ENCODE measurements at places on chromosomes 7 and 10.

- DNase-seq: no peak
Measured at GRCh38 chr7:102260856-102261255, 25.8 kb upstream of the SH2B2 start.

- DNase-seq: no peak
Measured at GRCh38 chr10:6204063-6204340, 1.3 kb downstream of the PFKFB3 start.

- no peak for DNase-seq
Measured at GRCh38 chr10:120282421-120282820, 174.6 kb upstream of the PLPP4 start.

- DNase-seq: no peak
Measured at GRCh38 chr10:31929261-31930022, 811 bp upstream of the ARHGAP12 start.

DNA sequence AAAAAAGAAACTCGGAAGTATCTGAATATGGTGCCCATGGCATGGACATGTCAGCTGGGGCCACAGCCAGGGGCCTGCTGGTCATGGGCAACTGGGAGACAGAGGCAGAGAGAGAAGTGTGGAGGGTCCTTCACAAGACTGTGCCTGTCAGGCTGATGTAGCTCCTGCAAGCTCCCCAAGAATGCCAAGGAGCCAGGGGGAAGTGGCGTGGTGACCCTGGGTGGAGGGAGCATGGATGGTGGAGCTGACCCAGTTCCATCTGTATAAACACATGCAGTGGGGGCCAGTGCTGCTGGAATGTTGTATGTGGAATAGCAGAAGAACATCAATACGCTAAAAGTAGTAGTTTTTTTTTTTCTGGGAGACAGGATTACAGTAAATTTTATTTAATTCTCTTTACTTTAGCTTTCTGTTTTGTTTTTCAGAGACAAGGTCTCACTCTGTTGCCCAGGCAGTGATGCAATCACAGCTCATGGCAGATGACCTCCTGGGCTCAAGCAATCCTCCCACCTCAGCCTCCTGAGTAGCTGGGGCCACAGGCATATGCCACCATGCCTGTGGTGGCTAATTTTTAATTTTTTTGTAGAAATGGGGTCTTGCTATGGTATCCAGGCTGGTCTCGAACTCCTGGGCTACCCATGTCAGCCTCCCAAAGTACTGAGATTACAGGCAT is 10.5 kb upstream of the ZMIZ2 start:
- no peak for DNase-seq

- no peak for DNase-seq
Measured at GRCh38 chr7:152202056-152202455, 176.6 kb downstream of the GALNT11 start.

- no peak for DNase-seq
Measured at GRCh38 chr7:84137812-84138211, 56.8 kb downstream of the SEMA3A start.

DNA sequence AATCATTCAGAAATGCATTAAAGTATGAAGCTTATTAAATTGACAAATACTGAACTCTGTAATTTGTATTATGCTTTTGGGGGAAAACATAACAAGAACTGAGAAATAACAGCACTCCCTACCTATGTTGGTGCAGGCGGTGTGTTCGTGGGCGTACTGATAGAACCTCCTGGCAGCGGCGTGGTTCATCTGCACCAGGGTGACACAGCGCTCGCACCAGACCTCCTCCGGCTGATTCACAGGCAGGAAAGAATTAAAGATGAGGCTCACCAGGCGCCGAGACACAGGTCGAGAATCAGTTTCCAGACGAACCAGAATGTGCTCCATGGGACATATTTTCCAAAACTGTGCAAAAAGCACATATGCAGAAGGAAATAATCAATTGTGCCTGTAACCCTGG is 40.2 kb downstream of the NCAPG2 start:
- no peak for DNase-seq

GRCh38 chr10:110208614-110209453 is 1.4 kb downstream of the MXI1 start:
- DNase-seq: no peak

GRCh38 chr7:114862406-114862805 is 59.5 kb upstream of the MDFIC start:
- DNase-seq: no peak

DNA sequence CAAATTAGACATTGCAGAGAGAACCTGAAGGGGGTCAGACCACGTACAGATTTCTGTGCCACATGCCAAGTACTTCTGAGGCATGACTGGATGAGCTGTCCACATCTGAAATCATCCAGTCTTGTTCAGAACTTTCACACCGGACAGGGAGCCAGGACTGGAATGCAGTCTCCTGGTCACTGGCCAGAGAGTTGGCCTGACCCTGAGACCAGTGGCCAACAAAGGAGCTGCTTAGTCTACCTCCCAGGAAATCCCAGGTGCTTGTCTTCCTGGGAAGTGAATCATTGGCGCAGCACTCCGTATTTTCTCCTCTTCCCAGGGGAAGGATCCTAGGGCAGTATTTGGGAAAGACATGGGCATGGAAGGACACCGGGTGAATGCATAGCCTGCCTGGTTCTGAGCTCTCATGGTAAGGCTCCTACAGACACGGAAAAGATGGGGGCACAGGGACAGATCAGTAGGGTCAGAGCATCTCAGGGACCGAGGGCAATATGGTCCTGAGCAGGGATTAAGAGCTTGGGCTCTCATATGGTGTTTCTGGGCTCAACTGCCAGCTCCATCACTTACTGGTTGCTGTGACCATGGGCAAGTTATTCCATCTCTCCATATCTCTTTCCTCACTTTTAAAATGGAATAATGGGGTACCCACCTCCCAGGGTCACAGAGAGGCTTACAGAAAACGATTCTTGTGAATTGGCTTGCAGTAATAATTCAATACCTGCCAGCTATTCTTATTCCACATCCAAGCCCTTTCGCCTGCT is 1.3 kb upstream of the SCD start:
- no peak for DNase-seq

GRCh38 chr7:381211-382042 is 91.5 kb downstream of the FOXL3 start:
- DNase-seq: no peak

DNA sequence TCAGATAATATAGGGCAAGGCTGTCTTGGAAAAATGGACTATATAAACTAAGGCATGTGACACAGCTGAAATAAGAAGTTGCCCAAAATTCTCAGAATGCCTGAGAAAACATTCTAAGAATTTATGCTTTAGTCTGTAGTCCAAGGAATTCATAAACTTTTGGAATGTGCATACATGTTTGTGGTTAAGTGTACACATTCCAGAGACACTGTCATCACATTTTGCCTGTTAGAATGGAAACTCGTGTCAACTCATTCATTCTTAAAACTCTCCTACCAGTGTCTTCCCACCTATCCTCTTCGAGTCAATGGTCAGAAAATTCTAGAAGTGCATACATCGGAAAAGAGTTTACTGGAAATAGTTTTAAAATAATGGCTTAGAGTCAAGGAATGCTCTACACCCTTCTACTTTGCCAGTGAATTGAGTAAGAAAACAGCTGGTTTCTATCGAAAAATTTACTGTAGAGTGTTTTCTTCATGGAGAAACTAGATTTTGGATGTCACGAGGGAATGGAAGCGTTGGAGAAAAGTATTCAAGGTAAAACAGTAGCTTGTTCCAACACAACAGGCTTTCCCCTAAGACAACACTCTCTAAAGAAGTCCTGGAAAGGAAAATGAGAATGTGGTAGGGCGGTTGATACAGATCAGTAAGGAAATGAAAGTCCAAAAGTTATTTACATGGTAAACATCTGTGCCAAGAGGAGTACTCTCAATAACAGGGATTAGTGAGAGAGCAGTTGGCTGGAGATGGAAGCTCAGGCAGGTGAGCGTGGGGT is 1177.6 kb upstream of the C7orf33 start:
- no peak for DNase-seq

DNA sequence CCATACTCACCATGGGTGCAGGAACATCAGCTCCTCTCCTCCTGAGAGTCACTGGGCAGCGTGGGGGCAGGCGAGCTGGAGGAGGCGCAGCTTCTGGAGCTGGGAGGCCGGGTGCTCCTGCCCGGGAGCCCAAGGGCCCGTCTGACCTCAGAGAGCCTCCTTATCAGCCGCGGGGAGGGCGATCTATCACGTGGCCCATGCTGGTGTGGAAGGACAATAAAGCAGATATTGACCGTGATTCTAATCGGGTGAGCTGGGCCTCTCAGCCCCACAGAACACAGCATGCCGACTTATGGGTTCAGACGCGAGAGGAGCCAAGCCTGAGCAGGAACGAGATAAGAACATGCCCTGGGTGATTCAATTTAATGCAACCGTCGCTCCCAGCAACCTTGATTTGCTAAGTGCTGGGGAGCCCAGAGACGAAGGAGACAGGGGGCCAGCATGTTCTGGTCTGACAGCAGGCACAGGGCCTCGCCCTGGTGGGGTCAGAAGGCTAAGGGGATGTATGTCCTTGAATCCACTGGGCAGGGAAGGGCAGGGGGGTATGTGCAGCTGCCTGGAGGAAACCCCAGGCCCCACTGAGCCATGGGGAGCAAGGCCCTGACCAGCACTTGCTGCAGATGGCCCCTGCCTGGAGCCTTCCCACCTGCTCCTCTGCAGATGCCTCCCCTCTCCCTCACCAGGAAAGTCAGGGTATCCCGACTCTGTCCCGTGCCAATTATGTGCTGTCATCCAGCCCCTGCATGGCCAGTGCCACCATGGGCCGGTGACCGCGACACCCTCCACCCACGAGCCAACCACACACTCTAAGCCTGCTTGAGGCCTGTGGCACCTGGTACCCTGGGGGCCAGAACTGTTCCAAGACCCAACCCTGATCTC is 95.3 kb upstream of the RET start:
- DNase-seq: no peak

GRCh38 chr7:99459087-99459486 is 6.9 kb downstream of the ATP5MF start:
- no peak for DNase-seq

DNA sequence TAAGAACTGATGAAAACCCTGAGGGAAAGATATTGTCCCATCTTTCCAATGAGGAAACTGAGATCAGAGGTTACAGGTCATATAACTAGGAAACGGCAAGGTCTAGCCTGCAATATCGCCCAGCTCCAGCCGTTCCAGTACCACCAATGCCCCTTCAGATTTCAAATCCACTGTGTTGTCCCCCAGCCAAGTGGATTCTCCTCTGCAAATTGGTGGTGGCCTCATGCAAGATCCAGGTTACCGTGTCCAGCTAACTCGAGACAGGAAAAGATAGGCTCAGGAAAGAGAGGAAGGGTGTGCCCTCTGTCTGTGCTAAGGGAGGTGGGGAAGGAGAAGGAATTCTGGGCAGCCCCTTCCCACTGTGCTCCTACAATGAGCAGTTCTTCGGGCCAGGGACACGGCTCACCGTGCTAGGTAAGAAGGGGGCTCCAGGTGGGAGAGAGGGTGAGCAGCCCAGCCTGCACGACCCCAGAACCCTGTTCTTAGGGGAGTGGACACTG is 25.3 kb downstream of the PRSS2 start:
- no peak for DNase-seq

DNA sequence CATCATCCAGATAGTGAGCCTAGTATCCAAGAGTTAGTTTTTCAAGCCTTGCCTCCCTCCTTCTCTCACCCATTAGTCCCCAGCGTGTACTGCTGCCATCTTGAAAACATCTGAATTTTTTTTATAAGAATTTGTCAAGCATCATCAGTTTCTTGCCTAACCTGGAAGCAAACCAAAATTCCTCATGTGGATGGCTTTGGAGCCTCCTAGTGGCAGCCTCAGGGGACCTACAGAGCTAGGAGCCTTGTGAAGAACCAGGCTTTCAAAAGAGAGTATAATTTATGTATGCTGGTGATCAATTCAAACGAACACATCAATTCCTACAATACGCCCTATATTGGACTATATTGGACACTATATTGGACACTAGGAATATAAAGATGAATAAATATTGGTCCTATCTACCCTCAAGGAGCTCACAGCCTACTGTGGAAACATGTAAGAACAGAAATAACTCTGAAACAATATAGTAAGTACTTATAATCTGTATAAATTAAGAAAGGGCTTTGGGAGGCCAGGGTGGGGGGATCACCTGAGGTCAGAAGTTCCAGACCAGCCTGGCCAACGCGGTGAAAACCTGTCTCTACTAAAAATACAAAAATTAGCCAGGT is 63.4 kb downstream of the HPSE2 start:
- DNase-seq: no peak

- no peak for DNase-seq
Measured at GRCh38 chr7:114107522-114107921, 188.7 kb upstream of the PPP1R3A start.

DNA sequence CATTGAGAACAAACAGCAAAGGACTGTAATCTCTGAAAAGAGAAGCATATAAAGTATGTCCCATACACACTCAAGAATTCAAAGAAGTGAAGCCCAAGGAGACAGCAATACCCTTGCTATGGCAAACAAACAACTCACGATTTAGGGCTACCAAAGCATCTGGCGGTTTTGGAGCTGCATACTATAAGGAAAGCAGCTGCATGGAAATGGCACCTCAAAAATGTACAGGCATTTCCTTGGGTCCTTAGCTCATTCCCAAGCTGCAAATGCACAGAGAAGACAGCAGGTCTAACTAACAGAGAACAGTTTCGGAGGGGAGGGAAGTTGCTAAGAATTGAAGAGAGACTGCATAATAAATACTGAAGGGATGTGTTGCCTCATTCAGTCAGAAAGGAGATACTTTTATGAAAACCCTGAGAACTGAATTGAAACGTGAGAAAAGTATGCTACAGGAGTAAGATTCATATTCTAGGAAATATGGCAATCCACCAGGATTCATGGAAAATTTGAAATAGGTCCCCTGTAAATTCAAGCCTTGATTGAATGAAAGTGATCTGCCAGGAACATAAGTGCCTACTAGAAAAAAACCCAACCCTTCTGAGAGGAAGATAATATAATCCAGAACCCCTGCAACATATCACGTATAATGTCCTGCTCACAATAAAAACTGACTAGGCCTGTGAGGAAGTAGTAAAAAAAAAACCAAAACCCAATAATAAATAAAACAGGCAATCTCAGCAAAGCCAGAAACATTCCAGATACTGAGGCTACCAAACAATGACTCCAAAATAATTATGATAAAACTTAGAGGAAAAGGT is 36.4 kb downstream of the CUBN start:
- no peak for DNase-seq

DNA sequence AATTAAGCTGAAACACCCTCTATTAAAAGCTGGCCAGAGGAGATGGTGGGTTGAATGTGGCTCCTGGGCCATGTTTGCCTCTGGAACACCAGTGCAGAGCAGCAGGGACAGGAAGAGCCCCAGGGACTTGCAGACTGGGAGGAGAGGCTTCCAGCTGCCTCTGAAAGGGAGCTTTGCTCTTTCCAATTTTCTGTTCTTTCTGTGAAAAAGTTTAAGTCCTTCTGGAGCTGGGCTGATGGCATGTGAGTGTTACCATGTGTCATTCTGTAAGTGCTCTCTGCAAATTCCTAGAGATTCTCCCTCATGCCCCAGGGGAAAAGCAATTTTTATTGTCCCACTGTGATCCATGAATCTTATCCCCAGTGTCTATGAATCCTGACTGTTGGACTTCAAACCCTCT is 112.8 kb upstream of the LANCL2 start:
- DNase-seq: no peak

- no peak for DNase-seq
Measured at GRCh38 chr10:114538181-114538906, 119.7 kb downstream of the ABLIM1 start.

- DNase-seq: no peak
Measured at GRCh38 chr10:60384011-60384410, 5.7 kb downstream of the ANK3 start.
